Glutamatergic neuron (in vitro differentiated cells): ENCODE measurements at places on chromosomes 13 and 19. TPM values are rescaled to one million over a fixed set of nuclear protein-coding genes. Genes with fewer than 3 reads are reported as not detected.

- DNase-seq: peak; percentile 41
Measured at GRCh38 chr19:29872224-29872731, 60.5 kb downstream of the CCNE1 start.

- no peak for DNase-seq
Measured at GRCh38 chr19:46441866-46442265, 13.1 kb upstream of the PNMA8C start.

- DNase-seq: peak; percentile 84
Measured at GRCh38 chr19:43755256-43755801, 567 bp upstream of the SMG9 start.

Gene HS6ST3
- 1.3 TPM for total RNA-seq

DNA sequence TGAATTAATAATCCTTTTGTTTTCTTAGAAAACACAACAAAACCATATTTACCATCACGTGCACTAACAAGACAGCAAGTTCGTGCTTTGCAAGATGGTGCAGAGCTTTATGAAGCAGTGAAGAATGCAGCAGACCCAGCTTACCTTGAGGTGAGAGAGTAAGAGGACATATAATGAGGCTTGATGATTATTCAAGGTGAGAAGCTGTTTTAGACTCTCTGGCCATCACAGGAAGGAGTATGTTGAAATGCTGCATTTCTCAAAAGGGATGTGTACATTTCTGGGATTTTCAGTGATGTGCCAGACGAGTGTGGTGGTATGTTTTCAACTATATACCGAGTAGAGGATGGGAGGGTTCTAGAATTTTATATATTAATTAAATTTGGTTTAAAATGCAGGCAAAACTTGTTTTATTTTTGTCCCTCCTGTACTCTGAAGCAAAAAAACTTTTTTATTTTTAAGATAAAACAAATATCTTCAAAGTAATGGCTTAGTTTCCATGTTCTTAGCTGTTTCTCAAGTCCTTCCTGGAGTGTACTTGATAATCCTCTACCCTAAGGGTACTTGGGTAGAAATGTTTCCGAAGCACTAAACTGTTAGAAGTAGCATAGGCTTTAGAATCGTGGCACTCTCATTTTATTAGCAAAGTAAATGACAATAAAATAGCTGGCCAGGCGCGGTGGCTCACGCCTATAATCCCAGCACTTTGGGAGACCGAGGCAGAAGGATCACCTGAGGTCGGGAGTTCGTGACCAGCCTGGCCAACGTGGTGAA, 51.1 kb downstream of the N4BP2L1 start:
- DNase-seq: no peak
